Activated CD4-positive, alpha-beta T cell treated with anti-CD3 and anti-CD28 coated beads, Interleukin-2, Interleukin-6, amounts not matched to agents 100 ng/mL and 50 ng/mL, durations not matched to agents 16 hours and 8 hours (primary cell): ENCODE measurements at places on chromosomes 4 and X.

DNA sequence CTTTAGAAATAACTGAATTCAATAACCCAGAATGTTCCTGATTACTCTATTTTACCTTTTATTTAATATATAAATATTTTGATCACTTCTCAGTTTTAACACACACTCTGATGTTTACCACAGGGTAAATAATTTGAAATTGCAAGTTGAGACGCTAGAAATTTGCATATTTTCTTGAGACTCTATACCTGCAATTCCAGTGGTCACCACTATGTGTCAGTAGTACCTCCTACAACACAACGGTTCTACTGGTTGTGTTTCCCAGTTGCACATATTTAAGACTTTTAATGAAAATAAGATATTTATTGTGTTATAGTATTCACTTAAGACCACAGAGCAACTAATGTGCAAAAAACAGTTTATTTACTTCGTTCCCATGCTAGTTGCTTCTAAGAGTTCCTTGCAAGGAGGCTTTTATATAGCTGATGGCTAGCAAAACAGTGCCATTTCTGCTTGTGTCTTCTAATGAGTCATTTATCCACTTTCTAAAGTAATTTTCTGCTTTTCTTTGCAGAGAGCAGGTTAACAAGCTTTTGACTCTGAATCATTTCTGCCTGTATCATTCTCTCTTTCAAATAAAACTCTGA, 98.9 kb upstream of the PDLIM3 start:
- DNase-seq = peak; percentile 33

DNA sequence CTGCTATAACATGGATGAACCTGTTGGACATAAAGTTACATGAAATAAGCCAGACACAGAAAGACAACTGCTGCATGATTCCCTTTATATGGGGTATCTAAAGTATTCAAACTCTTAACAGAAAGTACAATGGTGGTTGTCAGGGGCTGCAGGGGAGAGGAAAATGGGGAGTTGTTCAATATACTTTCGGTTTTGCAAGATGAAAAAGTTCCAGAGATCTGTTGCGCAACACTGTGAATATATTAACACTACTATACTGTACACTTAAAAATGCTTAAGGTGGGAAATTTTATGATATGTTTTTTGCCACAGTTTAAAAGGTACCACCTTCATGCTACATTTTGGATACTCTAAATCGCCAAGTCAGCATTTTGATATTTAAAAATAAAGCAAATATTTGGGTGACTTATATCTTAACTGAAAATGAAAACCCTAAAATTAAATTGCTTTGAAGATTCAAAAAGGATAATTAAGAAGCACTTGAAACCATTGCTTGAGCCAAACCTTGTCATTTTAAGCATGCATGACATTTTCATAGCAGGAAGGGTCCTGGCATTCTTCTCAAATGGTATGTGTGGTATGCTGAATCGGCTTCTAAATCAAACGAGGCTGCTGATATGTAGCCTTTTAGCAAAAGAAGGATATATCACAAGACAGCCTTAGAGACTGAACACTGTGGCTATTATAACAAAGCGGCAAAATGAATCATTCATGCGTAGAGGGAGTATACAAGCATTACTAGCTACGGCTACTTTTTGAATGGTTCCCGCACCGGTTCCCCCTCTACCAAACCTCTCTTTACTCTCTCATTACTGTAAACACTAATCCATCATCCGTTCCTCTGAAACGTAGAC, 607.1 kb upstream of the DIPK2B start:
- peak; percentile 50 for DNase-seq

DNA sequence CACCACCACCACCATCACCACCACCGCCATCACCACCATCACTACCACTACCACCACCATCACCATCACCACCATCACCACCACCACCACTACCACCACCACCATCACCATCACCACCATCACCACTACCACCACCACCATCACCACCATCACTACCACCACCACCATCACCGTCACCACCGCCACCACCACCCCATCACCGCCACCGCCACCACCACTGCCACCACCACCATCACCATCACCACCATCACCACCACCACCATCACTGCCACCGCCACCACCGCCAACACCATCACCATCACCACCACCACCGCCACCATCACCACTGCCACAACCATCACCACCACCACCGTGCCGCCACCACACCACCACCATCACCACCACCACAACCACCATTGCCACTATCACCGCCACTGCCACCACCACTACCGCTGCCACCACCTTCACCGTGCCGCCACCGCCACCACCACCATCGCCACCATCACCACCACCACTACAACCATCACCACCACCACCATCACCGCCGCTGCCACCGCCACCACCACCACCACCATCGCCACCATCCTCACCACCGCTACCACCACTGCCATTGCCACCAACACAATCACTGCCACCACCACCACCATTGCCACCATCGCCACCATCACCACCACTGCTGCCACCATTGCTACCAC, 1511.3 kb upstream of the AGA start:
- DNase-seq = no peak

DNA sequence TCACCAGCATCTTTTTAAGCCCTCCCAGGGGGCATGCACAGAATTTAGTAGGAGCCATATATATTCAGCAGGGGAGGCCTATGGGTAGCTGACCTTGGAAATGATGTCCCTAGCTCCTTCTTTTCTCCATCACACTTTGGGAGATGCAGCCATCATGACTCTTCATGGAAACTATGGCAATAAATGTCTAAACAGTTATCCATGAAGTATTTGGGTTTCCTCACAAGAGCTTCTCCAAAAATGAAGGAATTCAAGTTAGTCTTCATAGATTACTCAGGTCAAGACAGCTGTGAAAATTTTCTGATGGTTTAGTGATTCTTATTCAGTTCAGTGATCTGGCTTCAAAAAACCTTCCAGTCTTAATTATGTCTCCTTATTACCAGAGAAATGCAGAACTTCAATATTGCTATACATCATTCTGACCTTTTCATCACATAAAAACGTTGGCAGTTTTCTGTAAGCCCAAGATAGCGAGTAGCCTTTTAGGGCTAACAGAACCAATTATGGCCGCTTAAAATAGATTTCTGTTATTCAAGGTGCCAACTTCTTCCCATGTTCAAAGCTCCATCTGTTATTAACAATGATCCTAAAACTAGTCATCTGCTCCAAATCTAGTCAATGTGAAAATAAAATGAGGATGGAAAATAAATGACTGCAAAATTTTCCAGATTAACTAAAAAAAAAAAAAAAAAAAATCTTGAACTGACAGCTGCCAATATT, 52.5 kb downstream of the TMEM156 start:
- no peak for DNase-seq

- peak; percentile 34 for DNase-seq
These were observed 144.8 kb downstream of the FRYL start for GRCh38 chr4:48635310-48635709.

DNA sequence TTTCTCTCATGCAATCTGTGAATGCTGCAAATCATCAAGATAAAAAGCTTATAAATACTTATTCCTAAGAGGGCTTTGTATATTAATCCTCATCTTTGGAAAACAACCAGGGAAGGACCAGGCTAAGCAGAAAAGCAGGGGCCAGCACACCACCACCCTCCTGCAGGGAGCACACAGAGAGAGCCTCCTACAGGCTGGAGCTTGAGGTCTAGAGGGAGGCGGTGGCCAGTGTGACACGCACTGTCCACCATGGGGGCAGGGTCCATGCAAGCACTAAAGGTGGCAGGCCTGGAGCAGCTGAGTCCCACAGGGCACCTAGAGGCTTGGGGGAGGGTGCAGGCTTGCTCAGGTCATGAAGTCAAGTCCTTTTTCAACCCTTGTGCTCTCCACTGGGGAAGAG, 236.9 kb downstream of the TACR3 start:
- no peak for DNase-seq

GRCh38 chr4:2138846-2139500, 79.8 kb downstream of the NAT8L start:
- DNase-seq = no peak

DNA sequence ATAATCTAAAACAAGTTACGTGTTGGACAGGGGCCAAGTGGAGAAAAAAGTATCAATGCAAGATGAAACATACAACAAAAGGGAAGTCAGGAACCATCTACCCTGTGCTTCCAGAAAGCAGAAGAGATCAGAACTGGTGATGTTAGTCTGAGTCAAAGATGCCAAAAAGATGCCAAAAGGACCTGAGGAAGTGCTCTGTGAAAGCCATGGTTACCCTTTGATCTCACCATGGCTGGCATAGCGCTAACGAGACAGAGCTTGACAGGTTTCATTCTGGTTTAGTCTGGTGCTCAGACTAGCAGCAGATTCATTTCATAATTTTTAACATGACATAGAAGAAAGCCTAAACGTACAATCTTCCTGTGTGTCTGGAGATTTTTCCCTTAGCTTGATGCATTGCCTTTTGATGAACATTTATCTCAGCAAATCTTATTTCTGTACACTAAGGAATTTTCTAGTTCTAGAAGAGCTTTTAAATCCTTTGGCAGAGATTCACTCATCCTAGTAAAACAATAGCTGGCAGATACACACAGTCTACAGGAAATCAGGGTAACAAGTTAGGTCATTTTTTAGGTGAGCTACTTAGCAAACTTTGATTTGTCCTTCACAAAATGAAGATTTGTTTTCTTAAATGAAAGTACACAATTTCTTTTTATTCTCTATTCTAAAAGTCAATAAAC, 87.7 kb downstream of the COL25A1 start:
- DNase-seq = no peak

- no peak for DNase-seq
These were observed 44.8 kb downstream of the GRIA2 start for GRCh38 chr4:157265281-157265680.

- DNase-seq = no peak
These were observed 240.8 kb downstream of the STK32B start for GRCh38 chr4:5292101-5292500.

DNA sequence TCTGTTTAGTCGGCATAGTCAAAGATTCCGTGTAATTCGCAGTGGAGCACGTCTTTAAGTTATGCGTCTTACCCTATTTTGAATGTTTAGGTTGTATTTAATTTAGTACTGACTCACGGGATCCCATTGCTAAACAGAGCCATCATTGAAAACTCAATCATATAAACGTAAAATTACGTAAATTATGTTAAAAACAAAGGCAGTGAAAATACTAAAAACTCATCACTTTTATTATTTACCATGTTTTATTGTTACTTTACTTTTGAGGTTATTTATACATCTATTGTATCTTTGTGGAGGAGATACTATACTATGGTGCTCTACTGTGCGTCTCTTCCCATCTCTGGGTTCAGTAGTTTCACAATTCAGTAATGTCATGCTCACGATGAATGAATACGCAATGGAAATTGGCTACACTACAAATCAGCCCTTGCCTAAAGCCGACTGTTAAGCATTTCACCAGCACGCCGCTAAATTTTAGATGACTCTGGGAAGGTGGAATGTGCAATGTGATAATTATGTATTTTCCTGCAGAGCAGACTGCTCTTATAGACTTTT, 944 bp downstream of the FUNDC2 start:
- DNase-seq = peak; percentile 47

GRCh38 chr4:83599183-83599582, 63.3 kb downstream of the GPAT3 start:
- peak; percentile 25 for DNase-seq

- no peak for DNase-seq
These were observed 442.8 kb downstream of the BCOR start for GRCh38 chrX:39654952-39655351.
